ENCODE measurements at places on chromosomes 1 and 21. TPM values are rescaled to one million over a fixed set of nuclear protein-coding genes. Genes with fewer than 3 reads are reported as not detected.

DNA sequence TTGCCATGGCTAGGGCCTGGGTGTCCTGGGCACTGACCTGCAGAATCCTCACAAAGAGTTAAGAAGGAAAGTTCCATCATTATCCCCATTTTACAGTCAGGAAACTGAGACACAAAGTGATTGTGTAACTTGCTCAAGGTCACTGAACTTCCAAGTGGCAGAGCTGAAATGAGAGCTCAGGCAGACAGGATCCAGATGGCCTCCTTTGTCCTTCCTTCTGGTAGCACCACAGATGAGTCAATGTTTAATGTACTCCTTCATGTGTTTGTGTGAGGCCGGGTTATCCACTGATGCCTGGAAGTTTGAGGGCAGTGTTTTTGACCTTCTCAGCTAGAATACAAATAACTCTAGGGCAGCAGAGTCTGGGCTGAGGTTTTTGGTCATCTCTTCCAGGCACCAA, 207.0 kb downstream of the TNR start:
- DNase-seq = no peak

- no peak for DNase-seq
Observed at GRCh38 chr1:90724361-90724760, 7.3 kb upstream of the BARHL2 start.

The LRRC52 gene
- total RNA-seq = not detected

The UTS2 gene
- not detected for total RNA-seq

The SPRR2B gene
- total RNA-seq = not detected

The MYOG gene
- total RNA-seq = not detected

The FCRLA gene
- not detected for total RNA-seq
